Germinal center (tissue), 1 donor: ENCODE measurements at places on chromosomes 3 and 15.

- DNase-seq = no peak
Observed at GRCh38 chr3:31729082-31729481, 196.4 kb downstream of the STT3B start.

GRCh38 chr15:28219116-28219515 lies 102.9 kb downstream of the HERC2 start:
- no peak for DNase-seq

DNA sequence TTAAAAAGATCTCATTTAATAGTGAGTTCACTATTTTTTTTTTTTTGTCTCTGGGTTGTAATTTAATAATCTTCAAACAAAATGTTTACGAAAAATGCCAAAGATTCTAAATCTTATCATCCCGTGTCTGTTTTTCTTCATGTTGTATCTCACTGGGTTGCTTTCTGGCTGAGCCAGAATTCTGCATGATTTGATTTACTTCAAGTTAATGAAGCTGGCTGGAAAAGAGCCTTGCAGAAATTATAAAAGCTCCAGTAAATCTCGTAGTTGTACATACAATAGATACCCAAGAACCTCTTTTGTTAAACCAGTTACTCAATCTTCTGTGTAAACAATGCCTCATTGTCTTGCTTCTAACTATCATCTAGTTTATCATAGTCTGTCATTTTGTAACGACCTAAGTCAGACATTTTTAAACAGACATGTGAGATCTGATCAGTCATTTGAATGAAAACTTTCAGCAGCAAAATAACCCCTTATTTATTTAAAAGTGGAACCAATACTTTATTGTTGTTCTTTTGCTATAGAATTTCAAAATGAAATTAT lies 249.0 kb downstream of the MCTP2 start:
- DNase-seq = no peak

DNA sequence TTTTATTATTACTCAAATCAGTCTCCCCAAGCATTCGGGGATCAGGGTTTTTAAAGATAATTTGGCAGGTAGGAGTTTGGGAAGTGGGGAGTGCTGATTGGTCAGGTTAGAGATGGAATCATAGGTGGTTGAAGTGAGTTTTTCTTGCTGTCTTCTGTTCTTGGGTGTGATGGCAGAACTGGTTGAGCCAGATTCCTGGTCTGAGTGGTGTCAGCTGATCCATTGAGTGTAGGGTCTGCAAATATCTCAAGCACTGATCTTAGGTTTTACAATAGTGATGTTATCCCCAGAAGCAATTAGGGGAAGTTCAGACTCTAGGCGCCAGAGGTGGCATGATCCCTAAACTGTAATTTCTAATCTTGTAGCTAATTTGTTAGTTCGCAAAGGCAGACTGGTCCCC lies 20.6 kb upstream of the TRANK1 start:
- no peak for DNase-seq

GRCh38 chr3:187051066-187051465 lies 88.2 kb downstream of the RPL39L start:
- no peak for DNase-seq
